Mesenteric fat pad (tissue), 1 donor: ENCODE measurements at places on chromosomes 6 and 20. TPM values are rescaled to one million over a fixed set of nuclear protein-coding genes. Genes with fewer than 3 reads are reported as not detected.

GRCh38 chr6:56899753-56900152 lies 55.2 kb upstream of the BEND6 start:
- no peak for DNase-seq

GRCh38 chr6:15329197-15329671 lies 83.4 kb downstream of the JARID2 start:
- DNase-seq: no peak

GRCh38 chr6:90442366-90442765 lies 144.5 kb downstream of the MAP3K7 start:
- DNase-seq: no peak

- no peak for DNase-seq
These were observed 18.3 kb downstream of the RAET1L start for GRCh38 chr6:150006961-150007464.

DNA sequence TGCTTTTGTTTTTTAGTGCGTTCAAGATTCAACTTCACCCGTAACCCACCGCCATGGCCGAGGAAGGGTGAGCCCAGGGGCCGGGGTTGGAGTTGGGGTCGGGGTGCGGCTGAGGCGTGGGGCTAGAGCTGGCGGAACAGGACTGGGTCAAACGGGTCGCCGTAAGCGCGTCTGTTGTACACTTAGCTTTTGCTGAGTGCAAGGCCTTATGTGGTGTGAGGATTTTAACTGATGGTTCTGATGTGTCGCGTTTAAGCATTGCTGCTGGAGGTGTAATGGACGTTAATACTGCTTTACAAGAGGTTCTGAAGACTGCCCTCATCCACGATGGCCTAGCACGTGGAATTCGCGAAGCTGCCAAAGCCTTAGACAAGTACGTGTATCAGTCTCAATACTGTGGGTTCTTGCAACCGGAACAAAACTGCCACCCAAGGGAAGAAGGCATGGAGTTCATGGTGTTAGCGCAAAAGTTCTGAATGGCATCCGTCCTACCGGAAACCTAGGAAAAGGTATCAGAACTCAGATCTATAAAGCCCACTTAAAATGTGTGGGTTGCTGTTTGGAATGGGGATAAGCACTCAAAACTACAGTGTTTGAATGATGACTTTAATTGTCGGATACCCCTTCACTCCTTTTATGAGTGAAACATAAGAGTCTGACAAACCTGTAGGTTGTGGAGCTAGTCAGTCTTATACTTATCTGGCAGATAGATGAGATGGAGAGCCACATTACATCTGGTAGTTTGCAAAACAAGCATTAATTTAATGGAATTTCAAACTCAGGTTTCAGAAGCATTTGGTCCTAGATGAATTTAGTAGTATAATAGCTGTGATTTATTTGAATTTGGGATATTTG lies 574 bp downstream of the RPS12 start:
- no peak for DNase-seq

DNA sequence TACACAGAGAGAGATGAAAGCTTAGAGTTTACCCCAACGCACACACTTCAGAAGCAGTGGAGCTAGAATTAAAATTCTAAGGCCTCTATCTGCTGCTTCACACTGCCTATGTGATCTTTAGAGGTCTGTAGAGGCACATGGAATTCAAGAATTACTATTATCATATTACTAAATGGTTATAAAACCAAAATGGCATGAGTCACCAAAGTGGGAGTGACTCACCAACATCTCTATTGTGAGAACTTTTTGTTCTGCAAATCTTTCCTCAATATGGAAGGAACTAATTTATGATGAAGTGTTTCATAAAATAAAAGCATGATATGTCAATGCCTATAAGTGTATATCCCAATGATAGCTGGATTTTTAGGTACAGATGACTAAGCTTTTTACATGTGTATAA lies 28.5 kb upstream of the TMEM244 start:
- no peak for DNase-seq

DNA sequence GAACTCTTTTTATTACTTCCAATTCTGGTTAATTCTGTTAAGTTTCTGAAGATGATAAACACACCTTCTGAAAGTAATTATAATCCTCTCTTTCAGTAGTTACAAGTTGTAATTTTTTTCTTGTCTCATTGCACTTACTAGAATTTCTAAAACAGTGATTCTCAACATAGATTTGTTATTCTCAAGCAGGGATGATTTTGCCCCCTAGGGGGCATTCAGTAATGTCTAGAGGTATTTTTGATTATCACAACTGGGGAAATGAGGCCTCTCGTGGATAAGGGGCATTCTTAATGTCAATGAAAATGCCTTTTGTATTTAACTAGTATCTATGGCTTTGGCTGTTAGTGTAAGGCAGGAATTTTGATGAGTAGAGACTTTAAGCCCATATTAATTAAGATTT lies 39.4 kb upstream of the MAFB start:
- no peak for DNase-seq

DNA sequence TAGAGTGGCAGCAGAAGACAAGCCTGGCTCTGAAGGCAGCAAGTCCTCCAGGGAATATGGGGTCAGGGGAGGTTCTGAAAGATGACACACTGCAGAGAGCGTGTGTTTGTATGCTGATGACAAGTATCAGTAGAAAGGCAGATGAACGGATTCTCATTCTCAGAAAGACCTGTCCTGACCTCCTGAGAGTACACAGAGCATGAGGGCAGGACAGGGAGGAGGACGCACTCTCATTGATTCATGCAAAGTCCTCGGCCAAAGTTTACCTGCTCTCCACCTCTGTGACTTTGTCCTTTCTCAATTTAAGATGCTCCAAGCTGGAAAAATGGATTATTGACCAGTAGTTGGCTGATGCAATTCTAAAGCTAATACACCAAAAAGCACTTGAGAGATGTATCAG lies 156.7 kb downstream of the LPA start:
- DNase-seq: no peak

DNA sequence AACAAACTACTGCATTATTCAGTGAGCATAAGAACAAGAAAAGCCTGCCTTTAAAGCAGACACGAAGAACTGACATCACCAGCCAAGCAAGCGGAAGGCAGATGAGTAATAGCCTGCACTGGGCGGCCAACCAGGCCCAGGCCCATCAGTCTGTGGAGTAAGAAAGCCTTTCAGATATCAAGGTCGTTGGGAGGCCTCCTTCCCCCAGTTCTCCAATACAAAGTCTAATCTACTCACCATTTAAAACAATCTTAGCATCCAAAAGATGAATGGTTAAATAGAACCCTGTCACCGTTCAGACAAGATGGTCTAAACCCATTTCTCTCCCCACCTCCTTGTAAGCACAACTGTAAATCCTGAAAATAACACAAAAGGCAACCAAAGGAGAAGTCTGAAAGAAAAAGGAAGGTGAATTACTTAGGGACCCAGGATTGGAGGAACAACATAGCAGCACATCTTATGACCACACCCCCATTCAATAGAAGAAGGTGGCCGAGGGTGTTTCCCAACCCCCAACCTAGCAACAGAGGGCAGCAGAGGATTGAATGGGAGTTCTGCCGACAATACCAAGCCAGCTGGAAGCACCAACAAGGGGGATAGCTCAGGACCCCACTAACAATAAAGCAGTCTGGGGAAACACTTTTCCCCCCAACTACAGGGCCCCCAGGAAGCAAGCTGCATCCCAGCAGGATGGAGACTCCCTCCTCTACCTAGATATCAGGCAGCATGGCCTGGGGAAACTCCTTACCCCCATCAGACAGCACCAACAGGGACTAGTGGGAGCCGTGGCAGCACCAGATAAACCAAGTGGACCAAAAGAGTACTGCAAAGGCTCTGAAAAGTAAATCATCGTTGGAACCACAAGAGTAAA lies 67.9 kb downstream of the ZHX3 start:
- DNase-seq: no peak

- no peak for DNase-seq
These were observed 27.4 kb upstream of the SCRT2 start for GRCh38 chr20:703006-703405.

- no peak for DNase-seq
These were observed 47.0 kb upstream of the CHRNA4 start for GRCh38 chr20:63407928-63408683.

DNA sequence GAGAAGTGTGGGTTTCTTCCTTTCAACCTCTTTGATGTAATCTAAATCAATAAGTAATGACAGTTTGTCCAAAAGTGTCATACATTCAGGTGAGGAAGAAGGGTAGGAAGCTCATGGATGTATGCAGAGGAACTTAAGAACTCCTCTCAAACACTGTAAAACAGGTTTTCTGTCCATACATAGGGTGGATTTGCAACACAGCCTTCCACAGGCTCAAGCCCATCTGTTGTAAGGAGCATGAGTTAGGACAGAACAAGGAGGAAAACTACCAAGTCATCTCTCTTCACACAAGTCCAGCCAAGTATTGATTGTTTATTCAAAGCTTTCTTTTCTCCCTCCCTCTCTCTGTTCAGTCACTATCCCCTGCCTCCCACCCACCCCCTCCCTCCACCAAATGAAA lies 49.0 kb upstream of the CDYL start:
- DNase-seq: no peak

DNA sequence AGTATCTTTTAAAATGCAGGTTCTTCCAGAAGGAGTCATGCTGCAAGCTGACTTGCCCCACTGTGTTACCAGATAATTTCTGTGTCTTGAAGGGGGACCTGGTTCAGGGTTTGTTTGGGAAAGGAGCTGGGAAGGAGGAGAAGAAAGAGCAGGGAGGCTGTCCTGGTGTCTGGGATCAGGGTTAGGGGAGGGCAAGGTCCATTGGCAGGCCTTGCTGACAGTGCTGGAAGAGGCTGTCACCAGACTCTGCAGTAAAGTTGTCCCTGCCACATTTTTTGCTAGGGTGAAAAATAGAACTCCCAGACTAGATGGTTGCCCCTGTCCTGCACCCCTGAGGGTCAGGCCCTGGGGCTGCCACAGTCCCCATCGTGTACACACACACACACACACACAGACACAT lies 14.9 kb downstream of the GLP1R start:
- no peak for DNase-seq

DNA sequence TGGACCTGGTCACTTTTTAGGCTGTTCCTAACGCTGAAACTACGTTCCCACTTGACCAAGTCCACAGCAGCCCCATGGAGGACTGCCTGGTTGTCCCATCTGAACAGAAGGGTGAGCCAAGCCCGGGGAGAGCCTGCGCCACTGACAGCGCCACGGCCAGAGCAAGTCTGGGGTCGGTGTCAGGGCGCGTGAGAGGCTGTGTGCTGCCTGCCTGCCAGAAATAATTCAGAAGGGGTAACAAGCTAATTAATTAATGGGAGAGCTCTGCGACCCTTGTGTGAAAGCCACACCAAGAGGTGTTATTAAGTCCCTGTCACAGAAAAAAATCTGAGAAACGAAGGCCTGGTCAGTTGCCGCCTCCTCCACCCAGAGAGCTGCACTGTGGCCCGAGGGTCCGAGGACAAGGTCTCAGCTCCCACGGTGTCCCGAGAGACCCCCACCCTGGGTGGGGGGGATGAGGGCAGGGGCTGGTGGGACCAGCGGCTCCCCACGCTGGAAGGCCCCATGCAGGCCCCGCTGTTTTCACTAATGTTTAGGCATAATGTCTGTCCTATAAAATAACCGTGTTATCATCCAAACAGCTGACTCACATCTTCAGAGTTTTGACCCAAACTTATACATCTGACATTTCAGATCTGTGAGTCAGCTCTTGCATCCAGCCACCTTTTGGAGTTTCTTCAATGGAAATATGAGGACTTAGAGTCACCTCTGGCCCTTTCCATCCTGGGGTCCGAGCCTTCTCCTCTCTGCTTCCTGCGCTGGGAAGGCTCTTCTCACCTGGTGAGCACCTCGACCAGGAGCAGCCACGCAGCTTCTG lies 58.5 kb downstream of the DLL1 start:
- no peak for DNase-seq

- DNase-seq: no peak
These were observed 87.0 kb downstream of the ZMYND8 start for GRCh38 chr20:47269309-47270165.

DNA sequence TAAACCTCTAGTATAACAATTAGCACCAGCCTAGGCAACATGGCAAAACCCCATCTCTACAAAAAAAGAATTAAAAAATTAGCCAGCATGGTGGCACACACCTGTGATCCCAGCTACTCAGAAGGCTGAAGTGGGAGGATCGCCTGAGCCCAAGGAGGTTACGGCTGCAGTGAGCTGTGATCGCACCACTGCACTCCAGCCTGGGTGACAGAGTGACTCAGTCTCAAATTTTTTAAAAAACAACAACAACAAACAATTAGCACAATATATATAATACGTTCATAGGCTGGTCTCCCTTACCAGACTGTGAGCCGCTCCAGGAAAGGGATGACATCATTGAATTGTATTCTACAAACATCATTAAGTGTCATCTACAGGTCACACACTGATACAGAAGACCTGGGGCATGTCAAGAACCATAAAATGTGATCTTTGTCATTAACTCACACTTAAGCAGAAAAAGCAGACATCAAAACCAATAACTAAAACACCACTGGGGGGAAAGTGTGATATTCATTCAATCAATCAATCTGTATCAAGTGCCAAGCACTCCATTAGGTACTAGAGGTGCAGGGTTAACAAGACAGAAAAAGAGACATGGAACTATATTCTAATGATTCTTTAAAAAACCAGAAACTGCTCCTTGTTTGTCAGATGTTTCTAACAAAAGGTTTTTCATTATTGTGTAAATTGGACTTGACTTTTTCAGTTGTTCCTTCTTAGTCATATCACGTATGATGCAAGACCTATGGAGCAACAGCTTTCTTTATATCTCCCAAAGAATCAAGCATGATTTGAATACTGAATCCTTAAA lies 17.8 kb downstream of the MAP3K5 start:
- DNase-seq: no peak

- DNase-seq: no peak
These were observed 1.4 kb downstream of the RIMS1 start for GRCh38 chr6:71887744-71888230.

- no peak for DNase-seq
These were observed 299.4 kb upstream of the NRSN1 start for GRCh38 chr6:23826572-23826971.

GRCh38 chr6:87281426-87281825 lies 41.0 kb upstream of the SMIM8 start:
- DNase-seq: no peak

DNA sequence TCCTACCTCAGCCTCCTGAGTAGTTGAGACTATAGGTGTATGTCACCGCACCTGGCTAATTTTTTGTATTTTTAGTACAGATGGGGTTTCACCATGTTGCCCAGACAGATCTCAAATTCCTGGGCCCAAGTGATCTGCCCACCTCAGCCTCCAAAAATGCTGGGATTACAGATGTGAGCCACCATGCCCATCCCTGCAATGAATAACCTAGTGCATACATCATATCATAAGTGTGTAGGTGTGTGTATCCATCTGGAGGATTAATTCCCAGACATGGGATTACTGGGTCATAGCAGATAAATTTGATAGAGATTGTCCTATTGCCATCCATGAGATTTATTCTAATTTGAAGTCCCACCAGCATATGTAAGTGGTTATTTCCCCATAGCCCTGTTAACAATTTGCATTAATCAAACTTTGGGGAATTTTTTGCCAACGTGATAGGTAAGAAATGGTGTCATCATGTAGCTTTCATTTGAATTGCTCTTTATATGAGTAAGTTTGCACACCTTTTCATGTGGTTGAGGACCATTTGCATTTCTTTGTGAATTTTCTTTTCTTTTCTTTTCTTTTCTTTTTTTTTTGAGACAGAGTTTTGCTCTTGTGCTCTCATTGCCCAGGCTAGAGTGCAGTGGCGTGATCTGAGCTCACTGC lies 29.9 kb upstream of the BACH2 start:
- DNase-seq: no peak

The SSTR4 gene
- total RNA-seq: not detected

The MUC21 gene
- not detected for total RNA-seq

The CPNE5 gene
- total RNA-seq: 2.8 TPM

The DAAM2 gene
- 83.8 TPM for total RNA-seq

The NFATC2 gene
- 9.3 TPM for total RNA-seq

The EPHA7 gene
- total RNA-seq: 0.10 TPM

The GLP1R gene
- not detected for total RNA-seq

The PLCB4 gene
- total RNA-seq: 5.3 TPM

The GPR63 gene
- 0.32 TPM for total RNA-seq

The CLVS2 gene
- total RNA-seq: not detected
